Activated naive CD8-positive, alpha-beta T cell treated with anti-CD3 and anti-CD28 coated beads, Interleukin-2, amount 50 U/mL, for 16 hours (primary cell): ENCODE measurements at places on chromosomes 4 and X.

DNA sequence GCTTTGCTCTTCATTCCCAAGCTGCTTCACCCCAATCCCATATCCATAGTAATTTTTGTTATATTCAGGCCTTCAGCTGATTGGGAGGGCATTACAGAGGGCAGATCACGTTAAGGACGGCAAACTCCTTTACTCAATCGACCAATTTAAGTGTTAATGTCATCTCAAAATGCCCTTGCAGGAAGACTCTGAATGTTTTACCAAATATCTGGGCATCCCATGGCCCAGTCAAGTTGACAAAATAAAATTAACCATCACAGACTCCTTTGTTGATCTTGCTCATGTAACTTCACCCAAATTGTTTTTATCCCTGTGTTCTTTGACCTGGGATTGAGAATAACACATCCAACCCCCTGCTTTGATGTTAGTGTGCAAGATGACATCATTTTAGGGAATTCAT, 1018.3 kb upstream of the LCORL start:
- DNase-seq, result no peak

GRCh38 chrX:31165241-31166035, 93.6 kb upstream of the FTHL17 start:
- no peak for DNase-seq

DNA sequence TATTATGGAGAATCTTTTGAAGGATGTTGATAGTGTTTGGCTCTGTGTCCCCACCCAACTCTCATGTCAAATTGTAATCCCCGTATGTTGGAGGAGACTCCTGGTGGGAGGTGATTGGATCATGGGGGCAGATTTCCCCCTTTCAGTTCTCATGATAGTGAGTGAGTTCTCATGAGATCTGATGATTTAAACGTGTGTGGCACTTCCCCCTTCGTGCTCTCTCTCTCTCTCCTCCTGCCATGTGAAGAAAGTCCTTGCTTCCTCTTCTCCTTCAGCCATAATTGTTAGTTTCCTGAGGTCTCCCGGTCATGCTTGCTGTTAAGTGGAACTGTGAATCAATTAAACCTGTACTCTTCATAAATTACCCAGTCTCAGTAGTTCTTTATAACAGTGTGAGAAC, 166.1 kb upstream of the NUDT6 start:
- DNase-seq, result no peak

- no peak for DNase-seq
These were observed 128.4 kb downstream of the REELD1 start for GRCh38 chr4:146342600-146343192.

GRCh38 chrX:11537141-11537540, 128.6 kb downstream of the ARHGAP6 start:
- DNase-seq, result no peak

DNA sequence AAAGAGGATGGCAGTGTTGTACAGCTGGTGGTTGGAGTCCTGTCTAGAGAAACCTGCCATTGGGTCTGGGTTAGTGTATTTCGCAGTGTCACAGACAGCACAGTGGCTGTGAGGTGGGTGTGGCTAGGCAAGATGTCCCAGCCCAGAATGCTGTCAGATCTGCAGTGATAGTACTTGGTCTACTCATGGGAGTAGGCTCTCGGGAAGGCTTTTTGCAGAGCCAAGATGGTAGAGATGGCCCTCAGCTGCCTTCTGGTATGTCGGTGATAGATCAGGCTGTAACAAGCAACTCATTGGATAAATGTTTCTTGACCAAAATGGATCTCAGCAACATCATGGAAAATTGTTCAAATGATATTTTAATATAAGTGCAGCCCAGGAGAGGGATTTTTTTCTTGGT, 84.3 kb upstream of the WDR1 start:
- DNase-seq, result no peak

GRCh38 chr4:103498161-103499070, 221.4 kb downstream of the TACR3 start:
- DNase-seq, result no peak

DNA sequence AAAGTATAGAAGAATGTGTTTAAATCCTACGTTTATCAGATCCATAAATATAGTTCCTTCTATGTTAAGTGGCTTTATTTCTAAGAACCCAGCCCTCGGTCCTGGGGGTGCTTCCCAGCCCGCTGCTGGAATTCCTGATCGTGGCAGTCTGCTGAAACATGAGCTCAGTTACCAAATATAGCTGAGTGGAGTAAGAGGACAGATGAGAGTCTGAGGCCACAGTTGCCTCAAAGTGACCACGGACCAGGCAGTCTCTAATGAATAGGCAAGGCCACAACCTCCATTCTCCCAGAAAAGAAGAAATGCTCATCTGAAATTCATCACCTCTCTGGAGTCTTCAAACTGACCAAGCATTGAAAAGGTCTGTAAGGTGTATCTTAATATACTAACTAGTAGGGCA, at the start of gene PALLD:
TSS of gene PALLD (plus strand) at position 219 of the 400 bp plus-strand sequence.
- DNase-seq, result no peak
